Retinal pigment epithelial cell (primary cell): ENCODE measurements at places on chromosomes 2 and 18.

GRCh38 chr2:110768591-110768990, 36.2 kb downstream of the ACOXL start:
- DNase-seq, result no peak

- DNase-seq, result no peak
Measured at GRCh38 chr2:32271063-32271462, 6.4 kb upstream of the NLRC4 start.

GRCh38 chr18:57998461-57998860, 45.6 kb upstream of the NEDD4L start:
- no peak for DNase-seq

- peak; percentile 55 for DNase-seq
Measured at GRCh38 chr2:109447251-109447661, 166.5 kb downstream of the SEPTIN10 start.

- DNase-seq, result no peak
Measured at GRCh38 chr2:119689218-119689617, 10.2 kb downstream of the TMEM177 start.

DNA sequence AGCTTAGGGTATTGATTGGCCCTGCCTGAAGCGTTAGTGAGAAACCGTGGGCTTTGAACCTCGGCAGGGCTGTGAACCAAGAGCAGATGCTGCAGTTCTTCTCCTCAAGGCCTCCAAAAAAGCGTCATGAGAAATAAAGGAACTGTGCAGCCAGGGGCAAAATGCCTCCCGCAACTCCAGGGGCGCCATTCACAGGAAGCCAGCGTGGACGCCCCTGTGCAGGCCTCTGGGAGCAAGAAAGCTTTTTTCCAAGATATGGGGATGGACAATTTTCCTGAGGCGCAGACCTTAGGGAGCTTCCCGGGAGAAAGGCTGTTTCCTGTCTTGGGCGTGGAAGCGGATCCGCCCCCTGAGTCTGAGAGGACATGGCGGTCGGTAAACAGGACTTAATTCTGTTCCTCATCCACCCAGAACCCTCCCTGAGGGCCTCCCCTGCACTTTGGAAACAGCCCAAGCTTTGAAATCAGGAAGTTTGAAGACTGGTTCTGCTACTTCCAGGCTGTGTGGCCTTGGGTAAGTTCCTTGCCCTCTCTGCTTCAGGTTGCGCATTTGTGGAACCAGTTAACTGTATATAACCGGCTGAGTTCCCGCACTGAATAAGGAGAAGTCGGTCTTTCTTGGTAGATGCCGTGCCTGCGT, 29.6 kb upstream of the CABLES1 start:
- DNase-seq, result no peak

DNA sequence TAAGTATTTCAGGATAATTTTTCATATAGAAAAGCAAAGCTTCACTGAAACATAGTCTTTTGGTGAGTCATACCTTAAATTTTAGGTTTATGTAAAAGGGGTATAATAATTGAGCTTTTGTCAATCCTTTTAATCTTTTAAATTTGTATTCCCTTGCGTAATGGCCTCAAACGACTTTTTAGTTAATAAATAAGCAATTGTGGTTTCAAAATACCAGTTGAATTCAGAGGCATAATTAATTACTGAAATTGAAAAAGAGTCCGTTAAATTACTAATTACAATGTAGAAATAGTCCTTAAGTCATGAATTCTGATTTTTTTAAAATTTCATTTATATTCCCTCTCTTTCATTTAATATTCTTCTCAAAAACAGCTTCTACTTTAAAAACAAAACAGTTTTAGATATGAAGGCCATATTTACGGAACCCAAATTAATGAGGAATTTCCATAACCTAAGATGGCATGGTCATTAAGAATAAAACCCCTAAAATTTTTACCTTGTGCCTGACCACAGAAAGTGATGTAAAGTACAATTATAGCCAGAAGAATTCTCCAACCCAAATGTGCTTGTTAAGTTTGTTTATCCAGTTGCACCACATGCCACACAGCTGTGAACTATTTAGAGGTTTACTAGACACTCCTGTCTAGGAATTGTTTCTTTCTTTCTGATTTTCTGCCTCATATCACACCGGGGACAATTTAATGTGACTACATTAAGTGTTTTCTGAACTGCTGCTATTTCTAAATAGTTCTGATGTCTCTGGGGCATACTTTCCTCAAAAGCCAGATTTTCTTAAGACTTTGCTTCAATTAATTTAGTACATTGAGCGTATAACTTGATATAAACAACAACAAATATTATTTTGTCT, 60.7 kb upstream of the ITGA4 start:
- DNase-seq, result peak; percentile 13

DNA sequence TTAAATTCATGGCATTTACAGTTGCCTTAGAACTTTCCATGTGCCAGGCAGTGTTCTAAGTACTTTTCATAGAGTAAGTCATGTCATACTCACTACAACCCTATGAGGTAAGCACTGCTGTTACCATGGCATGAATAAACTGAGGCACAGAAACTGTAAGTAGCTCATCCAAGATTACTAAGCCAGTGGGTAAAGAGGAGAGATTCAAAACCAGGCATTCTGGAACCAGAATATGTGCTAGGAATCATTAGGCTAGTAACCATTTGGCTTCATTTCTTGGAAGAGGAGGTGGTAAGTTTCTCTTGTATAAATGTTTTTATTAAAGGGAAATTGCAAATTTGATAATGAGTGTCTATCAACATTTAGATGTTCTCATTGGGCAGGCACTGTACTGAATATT, 35.1 kb downstream of the SOX11 start:
- DNase-seq, result no peak

DNA sequence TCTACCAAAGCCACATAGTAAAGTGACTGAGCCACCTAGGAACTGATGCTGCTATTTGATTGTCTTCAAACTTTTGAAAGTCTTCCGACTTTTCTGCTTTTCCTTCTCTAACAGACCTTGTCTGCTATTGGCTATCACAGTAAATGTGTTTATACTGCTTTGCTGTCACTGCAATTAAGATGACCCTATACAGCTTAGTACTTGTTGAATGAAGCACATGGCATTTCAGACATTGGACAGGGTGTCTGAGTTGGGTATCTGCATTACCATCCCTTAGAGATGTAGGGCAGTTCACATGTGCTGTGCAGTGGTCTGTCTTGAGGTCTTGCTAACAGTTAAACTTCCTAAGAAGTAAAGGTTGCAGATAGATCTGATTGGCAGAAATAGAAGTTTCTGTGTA, 3.6 kb downstream of the WDR43 start:
- DNase-seq, result no peak

DNA sequence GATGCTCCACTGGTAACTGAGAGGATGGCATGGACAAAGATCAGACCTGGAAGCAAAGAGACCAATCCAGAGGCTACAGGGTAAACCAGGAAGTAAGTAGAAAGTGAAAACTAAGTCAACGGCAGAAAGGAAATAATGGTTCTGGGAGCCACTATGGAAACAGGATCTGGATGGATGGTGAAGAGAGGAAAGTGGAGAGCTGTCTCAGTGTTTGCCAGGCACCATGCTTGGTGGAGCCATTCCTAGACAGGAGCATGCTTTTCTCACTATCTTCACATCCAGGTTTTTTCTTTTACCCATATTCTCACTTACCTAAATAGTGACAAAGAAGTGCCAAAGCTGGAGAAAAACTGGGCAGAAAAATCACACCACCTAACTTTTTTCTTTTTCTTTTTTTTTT, 22.2 kb downstream of the ZNF521 start:
- no peak for DNase-seq

- DNase-seq, result no peak
Measured at GRCh38 chr2:133959066-133959465, 294.8 kb upstream of the MGAT5 start.

- DNase-seq, result peak; percentile 62
Measured at GRCh38 chr18:32879497-32879896, 106.7 kb upstream of the KLHL14 start.

DNA sequence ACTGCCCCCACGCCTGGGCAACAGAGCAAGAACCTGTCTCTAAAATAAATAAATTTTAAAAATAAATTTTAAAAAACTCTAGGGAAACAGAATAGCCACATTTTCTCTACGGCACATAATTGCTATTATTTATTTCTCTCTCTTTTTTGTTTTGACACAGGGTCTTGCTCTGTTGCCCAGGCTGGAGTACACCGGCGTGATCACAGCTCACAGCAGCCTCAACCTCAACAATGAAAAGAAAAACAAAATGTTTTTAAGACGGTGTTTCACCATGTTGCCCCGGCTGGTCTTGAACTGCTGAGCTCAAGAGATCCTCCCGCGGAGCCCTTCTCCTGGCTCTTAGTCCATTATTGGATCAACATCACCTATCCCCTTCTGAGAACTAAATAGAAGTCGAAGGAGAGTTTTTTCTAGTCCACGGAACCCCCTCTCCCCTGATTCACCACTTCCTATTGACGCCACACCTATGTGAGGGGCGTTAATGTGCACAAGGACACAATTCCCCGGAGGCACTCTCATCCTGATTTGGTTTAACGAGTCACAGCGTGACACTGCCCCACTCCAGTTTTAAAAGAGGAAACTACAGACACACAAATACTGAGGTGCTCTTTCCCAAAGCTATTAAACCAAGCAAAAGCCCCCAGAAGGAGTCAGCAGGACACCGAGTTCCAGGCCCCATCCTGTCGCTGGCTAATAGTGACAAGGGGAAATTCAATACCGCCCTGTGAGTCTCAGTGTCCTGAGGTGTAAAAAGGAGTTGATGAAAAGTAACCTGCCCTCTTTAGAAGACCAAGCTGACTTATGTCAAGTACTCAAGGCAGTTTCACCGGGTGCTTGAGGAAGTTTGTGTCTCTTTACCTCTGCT, 1.1 kb downstream of the NPC1 start:
- DNase-seq, result no peak

DNA sequence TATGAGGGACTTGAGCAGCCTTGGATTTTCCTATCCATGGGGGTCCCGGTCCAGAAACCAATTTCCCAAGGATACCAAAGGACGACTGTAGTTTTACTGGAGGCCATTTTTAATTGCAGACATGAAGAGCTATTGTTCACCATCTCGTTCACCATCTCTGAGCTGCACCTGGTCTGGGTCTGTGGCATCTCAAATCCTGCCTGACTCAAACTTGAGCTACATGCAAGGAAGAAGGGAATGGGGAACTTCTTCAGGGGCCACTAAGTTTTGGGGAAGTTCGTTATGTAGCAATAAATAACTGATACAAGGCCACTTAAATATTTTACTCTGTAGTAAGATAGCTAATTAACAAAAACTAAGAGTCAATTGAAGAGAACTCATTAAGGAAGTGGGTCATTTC, 2.1 kb upstream of the SMCHD1 start:
- no peak for DNase-seq

- DNase-seq, result no peak
Measured at GRCh38 chr2:73110168-73111072, 2.3 kb downstream of the RAB11FIP5 start.

DNA sequence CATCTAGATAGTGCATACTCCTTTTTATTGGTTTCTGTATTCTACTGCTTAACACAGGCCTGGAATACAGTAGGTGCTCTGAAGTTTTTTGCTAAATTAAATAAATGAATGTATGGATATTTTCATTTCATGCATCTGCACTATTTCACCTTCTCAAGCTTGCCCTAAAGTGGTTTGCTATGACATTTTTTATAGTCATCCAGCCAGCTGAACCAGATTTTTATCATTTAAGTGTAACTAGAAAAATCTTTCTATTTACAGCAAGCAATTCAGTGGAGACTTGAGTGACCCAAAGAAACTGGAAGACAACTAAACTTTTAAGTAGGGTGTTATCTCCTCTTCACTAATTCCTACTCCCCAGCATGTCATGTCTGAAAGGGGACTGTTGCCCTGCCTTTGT, 354.9 kb downstream of the OSR1 start:
- DNase-seq, result no peak

GRCh38 chr2:21317131-21317530, 193.4 kb downstream of the TDRD15 start:
- DNase-seq, result no peak

DNA sequence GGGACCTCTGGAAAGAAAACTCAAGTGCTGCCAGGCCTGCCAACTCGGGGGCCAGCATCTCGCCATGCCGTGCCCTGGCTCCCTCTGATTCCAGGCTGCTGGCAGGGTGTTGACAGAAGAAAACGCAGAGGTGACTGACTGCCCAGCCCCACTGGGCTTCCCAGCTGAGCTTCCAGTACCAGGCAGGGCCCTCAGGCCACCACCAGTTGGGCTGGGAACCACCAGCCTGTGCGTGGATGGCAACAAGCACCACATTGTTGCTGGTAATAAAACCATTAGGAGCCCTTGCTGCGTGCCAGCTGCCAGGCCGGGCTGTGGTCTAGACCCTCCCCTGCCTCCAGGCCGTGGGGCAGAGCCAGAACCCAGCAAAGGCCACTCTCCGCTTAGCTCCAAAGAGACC, 9.2 kb downstream of the DNMT3A start:
- DNase-seq, result no peak

DNA sequence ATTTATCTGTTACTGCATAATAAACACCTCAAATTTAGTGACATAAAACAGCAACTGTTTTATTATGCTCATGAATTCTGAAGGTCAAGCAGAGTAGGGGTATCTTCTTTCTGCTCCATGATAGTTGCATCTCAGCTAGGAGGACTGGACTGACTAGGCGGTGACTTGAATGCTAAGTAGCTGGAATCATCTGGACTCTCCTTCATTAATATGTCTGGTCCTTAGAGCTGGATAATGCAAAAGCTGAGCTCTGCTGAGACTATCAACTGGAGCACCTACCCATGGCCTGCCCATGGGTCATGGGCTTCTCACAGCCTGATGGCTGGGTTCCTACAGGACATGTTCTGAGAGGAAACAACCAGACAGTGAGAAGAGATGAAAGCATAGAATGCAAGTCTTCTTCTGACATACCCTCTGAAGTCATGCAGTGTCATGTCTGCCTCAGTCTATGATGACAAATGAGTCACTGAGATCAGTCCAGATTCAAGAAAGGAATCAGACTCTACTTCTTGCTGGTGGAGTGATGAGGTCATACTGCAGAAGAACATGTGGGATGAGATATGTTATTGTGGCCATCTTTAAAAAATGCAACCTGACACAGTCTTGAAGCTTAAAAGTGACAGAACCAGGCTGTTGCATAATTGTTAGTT, 174.2 kb upstream of the OSR1 start:
- no peak for DNase-seq

DNA sequence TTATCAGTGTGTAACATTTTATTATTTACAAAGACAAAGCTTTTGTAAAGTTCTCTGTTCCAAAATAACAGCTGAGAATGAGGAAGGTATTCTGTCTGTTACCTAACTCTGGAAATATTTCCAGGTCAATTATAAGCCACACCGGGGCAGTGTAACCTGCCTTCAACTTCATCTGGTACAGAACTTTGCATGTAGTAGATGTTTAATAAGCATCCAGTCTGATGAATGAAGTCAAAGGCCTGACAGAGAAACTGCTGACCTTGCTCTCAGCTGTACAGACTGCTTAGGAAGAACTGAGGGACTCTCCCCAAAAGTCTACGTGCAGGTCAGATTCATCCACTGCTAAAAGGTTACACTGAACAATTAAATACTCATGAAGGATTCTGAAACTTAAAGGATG, 43.3 kb downstream of the WDFY1 start:
- no peak for DNase-seq

- DNase-seq, result no peak
Measured at GRCh38 chr2:186992597-186992996, 143.6 kb upstream of the ZSWIM2 start.
